Caudate nucleus (tissue), 63 donors: ENCODE measurements at places on chromosomes 2 and 18.
A peak's percentile ranks its signal among the peaks of the same experiment; 100 is the strongest.

- DNase-seq, result no peak
Observed at GRCh38 chr18:36403896-36404820, 106.6 kb downstream of the FHOD3 start.

GRCh38 chr18:53861185-53861584 is 363.3 kb downstream of the MBD2 start:
- DNase-seq, result no peak

- no peak for DNase-seq
Observed at GRCh38 chr2:134392442-134393074, 138.7 kb downstream of the MGAT5 start.

DNA sequence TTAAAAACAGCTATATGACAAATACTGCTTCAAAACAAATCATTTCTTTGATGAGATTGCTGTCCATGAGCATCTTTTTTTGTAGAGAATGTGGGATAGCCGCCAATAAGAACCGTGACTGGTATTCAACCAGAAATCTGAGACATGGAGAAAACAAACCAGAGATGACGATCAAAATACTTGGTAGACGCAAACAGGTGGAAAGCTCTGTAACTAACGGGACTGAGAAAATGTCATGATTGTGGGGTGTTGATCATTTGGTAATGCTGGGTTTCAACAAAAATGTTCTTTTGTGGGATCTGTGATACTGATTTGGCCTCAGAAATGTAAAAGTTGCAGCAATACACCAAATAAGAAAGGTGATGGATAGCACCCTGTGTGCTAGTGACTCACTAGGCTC is 364.8 kb downstream of the NYAP2 start:
- no peak for DNase-seq

DNA sequence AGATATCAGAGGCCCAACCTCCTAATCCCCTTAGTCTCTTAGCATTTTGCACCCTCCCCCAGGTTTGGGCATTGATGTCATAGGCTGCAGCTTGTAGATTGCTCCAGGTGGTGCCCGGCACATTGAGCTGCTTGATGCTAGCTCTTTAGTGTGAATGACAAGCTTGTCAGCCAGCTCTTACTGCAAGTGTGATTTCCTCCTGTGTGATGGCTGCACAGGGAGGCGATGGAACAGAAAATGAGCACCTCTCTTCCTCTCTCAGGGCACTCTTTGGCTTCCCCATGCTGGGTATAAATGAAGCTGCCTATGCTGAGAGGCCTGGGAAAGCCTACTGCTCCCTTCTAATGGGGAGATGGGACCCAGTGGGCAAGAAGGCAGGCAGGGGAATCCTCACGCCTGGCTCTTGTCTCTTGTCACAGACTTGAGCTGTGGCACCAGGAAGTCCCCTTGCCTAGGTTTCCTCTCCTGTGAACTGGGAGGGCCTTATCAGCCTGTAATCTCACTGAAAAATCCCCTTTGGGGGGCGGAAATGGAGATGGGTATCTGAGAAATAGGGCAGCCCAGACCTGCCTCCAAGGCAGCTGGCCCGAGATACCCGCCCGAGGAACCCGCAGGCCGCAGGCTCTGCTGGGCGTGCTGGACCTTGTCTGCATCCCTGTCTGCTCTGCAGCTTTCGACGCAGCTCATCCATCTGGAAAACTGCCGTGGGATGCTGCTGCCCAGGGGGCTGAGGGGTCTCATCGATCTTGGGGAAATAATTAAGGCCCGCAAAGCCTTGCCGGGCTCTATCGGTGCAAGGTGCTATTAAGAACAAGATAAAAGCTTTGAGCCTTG is 163.5 kb upstream of the CXCR4 start:
- DNase-seq, result no peak

DNA sequence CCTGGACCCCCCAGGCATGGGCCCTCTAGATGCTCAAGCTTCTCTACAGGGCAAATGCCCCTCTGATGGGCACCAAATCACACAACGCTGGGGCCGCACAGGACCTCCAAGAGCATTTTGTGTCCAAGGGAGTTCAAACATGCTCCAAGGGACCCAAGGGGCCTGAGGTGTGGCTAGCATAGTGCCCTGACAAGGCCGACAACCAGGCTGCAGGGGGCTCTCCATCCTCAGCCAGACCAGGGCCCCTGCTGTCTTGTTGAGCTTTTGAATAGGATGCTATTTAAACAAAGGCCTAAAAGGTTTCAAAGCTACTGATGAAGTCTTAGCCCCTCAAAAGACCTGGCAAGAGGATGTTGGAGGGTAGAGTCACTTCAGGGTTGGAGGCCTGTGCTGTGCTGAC is 33.1 kb downstream of the EN1 start:
- no peak for DNase-seq

- no peak for DNase-seq
Observed at GRCh38 chr18:54909538-54909937, 49.7 kb downstream of the CCDC68 start.

DNA sequence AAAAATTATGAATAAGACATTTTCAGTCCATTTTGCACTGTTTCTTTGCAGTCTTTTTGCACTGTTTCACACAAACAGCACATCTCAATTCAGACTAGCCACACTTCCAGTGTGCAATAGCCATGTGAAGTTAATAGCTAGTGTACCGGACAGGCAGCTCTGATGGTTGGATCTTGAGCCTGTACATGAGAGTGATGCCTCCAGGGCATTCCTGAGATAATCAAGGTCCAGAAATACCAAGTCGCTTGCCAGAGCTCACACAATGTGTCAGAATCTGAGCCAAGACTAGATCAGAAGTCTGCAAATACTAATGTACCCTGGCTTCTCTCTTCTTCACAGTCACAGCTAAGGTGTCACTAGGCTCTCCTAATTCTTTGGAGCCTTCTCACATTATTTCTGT is 180.2 kb downstream of the OSR1 start:
- DNase-seq, result no peak

DNA sequence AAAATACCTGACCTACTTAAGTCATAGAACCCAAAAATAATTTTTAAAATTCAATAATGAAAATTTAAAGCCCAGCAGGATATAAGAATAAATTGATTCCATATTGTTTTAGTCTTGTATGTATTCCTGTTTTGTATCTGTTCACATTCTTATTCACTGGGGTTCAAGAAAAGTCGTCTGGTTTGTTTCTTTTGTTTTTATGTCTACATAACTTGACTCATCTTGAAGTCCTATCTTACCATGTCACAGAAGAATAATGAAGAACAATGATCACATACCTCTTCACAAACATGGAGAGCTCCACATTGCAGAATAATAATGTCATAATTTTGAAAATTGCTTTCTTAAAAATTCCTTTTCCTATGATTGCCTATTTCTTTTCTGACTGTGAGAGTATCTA is 43.4 kb upstream of the LRP1B start:
- DNase-seq, result no peak

GRCh38 chr2:26946841-26947784 is 23.3 kb upstream of the MAPRE3 start:
- no peak for DNase-seq

- DNase-seq, result no peak
Observed at GRCh38 chr2:221289389-221289788, 282.7 kb downstream of the EPHA4 start.

- no peak for DNase-seq
Observed at GRCh38 chr2:234950730-234951663, 820 bp upstream of the SH3BP4 start.

- DNase-seq, result no peak
Observed at GRCh38 chr2:211846036-211846400, 692.6 kb downstream of the ERBB4 start.

- DNase-seq, result no peak
Observed at GRCh38 chr2:102660574-102660973, 41.2 kb downstream of the SLC9A2 start.

DNA sequence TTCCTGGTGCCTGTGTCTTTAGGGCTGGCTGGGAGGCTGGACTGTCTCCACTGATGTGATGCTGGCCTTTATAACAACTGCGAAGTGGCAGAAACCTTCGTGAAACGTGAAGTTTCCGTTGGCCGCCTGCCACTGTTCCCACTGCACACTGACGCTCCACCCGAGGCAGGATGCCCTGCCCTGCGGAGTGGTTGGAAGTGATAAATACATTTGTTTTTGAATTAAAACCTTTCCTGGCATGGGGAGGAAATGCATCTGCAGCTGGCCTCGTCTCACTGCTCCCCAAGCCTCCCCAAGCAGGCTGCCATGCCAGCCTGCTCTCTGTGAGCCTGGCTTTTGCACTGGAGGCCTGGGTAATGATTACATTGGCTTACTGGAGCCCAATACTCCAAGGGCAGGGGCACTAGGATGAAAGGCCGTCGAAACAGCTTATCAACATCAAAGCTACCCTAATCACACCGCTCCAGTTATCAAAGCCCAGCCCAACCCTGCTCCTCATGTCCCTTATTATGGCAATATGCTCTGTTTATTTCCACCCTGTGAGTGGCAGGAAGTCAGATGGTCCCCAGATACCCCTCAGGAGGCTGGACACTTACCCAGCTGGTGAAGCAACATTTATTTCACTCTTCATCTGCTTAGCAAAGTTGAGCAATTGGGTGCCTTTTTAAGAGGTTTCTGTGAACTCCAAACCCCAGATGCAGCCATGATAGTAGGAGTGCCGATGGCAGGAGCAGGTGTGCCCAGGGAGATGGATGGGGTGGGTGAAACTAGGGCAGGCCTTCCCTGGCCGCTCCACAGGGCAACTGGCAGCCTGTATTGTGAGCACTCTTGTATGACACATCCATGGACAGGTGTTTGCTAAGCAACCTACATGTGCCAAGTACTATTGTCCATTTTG is 97.4 kb upstream of the ITGA6 start:
- no peak for DNase-seq

- DNase-seq, result no peak
Observed at GRCh38 chr2:71330585-71331330, 824 bp upstream of the ZNF638 start.

GRCh38 chr2:96815326-96816126 is 542 bp upstream of the CNNM3 start:
- no peak for DNase-seq

DNA sequence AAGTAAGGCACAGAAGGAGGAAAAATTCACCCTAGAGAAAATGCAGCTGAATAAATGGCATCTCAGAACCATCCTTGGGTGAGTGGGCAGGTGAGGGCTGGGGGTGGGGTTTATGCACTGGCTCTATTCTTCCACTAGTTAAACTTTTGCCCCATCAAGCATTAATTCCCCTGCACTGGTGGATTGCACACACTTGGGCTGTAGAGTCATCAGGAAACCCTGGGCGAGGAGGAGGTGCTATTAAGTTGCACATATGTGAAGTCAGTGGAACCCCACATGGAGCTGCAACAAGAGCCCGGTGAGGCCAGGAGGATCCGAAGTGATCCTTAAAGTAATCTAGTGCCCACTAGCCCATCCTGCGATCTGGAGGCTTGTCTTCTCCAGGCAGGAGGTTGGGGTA is 6.8 kb upstream of the DNAJB2 start:
- no peak for DNase-seq

- DNase-seq, result no peak
Observed at GRCh38 chr2:162994718-162995117, 156.2 kb upstream of the KCNH7 start.

DNA sequence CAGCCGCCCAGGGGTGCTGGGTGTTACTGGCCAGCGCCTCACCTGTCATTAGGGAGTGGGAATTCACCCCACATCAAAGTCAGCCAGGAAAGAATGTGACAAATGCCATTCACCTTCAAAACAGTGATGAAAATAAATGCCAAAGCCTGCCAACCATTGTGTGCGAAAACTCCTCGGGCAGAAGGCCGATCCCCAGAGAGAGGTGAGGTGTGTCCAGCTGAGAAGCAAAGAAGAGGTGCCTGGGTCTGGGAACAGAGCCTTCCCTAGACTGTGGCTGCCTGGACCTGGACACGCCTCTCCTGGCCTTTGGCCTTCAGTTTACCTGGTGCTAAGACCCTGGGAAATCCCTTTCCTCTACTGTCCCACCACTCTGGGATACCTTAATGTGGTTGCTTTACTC is 142.7 kb downstream of the CYP26B1 start:
- no peak for DNase-seq

GRCh38 chr2:174634130-174635014 is 36.8 kb upstream of the WIPF1 start:
- DNase-seq, result no peak

- no peak for DNase-seq
Observed at GRCh38 chr2:102284611-102285010, 26.8 kb upstream of the IL1RL1 start.

GRCh38 chr2:492178-492577 is 185.0 kb downstream of the TMEM18 start:
- no peak for DNase-seq

GRCh38 chr2:149562324-149562723 is 25.3 kb downstream of the MMADHC start:
- DNase-seq, result no peak

DNA sequence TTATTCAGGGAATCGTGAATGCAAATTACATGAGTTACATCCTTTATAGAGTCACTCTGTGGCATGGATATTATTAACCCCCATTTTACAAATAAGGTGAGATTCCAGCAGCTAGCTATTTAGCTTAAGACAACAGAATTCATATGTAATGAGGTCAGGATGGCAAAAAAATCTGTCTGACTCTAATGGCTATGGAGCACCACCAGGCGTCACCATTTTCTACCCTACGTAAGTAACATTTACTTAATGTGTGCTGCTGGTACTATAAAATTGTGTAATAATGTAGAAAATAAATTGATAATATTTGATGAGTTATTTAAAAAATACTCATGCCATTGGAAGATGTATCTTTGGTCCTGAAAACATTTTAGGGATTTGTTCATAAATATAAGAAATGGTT is 2040.1 kb upstream of the LRRTM1 start:
- DNase-seq, result no peak

DNA sequence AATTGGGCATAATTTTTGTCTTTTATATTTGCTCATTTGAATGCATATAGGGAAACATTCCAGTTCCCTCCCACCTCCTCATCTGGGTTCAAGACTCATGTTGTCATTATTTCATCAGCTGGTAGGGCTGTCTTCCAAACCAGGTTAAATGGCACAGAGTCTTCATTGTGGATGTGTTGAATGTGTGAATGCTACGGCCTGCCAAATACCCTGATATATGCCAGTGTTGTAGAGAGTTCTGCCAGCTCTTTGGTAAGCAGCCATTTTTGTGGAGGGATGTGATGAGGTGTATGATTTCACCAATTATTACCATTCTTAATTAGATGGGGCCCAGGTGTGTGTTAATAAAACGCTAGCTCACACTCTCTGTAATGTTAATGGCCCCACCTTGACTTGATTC is 121.7 kb downstream of the LYPD6B start:
- no peak for DNase-seq

GRCh38 chr2:47205576-47206141 is 50.6 kb upstream of the STPG4 start:
- DNase-seq, result peak; percentile 61
